ENCODE measurements at places on chromosomes 11 and 22.

GRCh38 chr11:119912229-119912628 is 183.2 kb upstream of the NECTIN1 start:
- DNase-seq = no peak
- peaks cover 42% of the 10 kb centered on the region for H3K27me3 ChIP-seq
- H3K36me3 ChIP-seq = no peaks in the 10 kb centered on the region

DNA sequence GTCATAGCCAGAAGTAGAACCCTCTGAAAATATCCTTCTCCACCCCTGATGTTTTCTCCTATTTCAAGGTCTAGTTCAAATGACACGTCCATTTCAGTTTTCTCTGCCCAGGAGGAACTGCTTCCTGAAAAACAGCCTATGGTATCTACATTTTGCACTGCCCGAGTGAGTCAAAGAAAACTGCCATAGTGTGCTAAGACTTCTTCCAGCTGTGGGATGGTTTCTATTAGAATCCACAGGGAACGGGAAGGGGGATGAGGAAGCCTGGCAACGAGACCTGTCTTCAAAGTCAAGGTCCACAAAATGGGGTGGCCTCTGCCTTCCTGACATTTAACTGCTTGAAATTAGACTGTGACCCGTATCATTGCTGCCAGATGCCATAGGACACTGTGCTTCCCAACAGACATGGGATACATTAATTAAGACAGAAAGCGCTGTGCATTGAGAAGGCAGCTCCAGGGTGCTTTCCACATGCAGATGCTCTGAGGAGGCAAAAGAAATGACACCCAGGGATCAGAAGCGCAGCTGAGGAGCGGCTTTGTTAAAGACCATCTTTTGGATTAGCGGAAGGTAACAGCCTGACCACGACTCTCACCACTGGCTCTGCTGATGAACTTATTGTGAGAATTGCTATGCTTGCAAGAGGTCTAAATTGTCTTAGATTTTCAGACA is 39.4 kb upstream of the NUP50 start:
- H3K27me3 ChIP-seq = no peaks in the 10 kb centered on the region
- no peaks in the 10 kb centered on the region for H3K36me3 ChIP-seq
- H3K4me1 ChIP-seq = peaks cover 5% of the 10 kb centered on the region
- DNase-seq = no peak
- H3K4me3 ChIP-seq = no peak overlapping the region
- no peak overlapping the region for H3K27ac ChIP-seq

GRCh38 chr22:37953062-37953436 is 352 bp downstream of the C22orf23 start:
- H3K27me3 ChIP-seq = peaks cover 9% of the 10 kb centered on the region
- H3K4me3 ChIP-seq = peak overlapping the region; percentile 90
- H3K27ac ChIP-seq = peak overlapping the region; percentile 96
- H3K36me3 ChIP-seq = peaks cover 17% of the 10 kb centered on the region

DNA sequence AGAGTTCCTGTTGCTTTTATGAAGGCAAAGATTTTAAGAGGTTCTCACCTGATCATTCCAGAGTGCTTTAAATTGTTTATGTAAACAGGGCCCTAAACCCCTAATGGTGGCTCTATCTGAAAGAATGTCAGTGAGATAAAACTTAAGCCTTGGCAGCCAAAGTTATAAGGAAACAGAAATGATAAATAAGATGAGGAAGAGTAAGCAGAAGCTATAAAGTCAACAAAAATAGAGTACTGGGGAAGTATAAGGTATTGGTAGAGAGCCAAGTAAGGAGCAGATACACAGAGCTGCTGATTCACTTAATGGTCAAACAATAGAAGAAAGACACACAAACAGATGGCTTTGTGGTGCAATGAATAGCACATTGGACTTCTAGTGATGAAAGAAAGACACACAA is 37.9 kb downstream of the TMPRSS5 start:
- H3K27ac ChIP-seq = no peak overlapping the region
- no peaks in the 10 kb centered on the region for H3K4me1 ChIP-seq
- H3K36me3 ChIP-seq = peaks cover 1% of the 10 kb centered on the region
- no peak overlapping the region for H3K4me3 ChIP-seq
- no peak for DNase-seq
- peaks cover 25% of the 10 kb centered on the region for H3K27me3 ChIP-seq

GRCh38 chr11:63805844-63806415 is 7.3 kb upstream of the SPINDOC start:
- no peaks in the 10 kb centered on the region for H3K4me1 ChIP-seq
- H3K27me3 ChIP-seq = no peaks in the 10 kb centered on the region
- H3K36me3 ChIP-seq = no peaks in the 10 kb centered on the region
- H3K27ac ChIP-seq = no peak overlapping the region

DNA sequence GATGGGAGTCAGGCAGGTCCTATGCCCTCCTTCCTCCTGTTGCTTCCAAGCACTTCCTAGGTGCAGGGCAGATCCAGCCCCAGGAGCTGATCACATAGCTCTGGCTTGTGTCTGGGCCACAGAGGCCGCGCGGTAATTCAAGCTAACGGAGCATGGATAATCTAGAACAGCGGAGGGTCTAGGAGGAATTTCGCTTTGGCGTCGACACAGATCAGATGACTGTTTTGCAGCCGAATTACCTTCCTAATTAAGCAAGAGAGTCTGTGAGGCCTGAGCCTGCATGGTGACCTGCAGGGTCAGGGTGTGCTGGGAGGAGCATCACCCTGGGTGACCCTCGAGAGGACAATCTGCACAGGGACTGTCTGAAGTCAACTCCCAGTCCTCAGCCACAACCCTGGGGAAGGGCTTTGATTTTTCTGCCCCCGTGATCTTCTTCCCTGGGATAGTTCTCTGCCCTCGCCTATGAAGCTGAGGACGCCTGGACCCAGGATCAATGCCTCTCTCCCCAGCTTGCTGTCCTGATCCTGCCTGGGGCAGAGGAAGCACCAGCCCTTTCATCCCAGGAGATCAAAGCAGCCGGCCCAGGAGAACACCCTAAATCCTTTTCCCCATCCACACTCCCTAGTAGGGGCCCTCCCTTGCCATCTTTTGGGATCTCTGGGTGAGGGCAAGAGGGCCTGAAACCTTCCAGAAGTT is 11.0 kb downstream of the NECTIN1 start:
- H3K27me3 ChIP-seq = peaks cover 26% of the 10 kb centered on the region
- H3K4me1 ChIP-seq = no peaks in the 10 kb centered on the region
- no peak overlapping the region for H3K4me3 ChIP-seq
- H3K36me3 ChIP-seq = no peaks in the 10 kb centered on the region
- DNase-seq = no peak

GRCh38 chr11:130156108-130157022 is 3.2 kb upstream of the ST14 start:
- DNase-seq = no peak
- no peaks in the 10 kb centered on the region for H3K36me3 ChIP-seq
- peaks cover 10% of the 10 kb centered on the region for H3K4me1 ChIP-seq
- H3K27me3 ChIP-seq = peaks cover 71% of the 10 kb centered on the region
- no peak overlapping the region for H3K27ac ChIP-seq

- peak overlapping the region; percentile 75 for H3K4me3 ChIP-seq
- H3K4me1 ChIP-seq = peaks cover 65% of the 10 kb centered on the region
- no peak for DNase-seq
- peaks cover 8% of the 10 kb centered on the region for H3K36me3 ChIP-seq
- peak overlapping the region; percentile 88 for H3K27ac ChIP-seq
Measured at GRCh38 chr22:47090591-47091245, 328.3 kb downstream of the TBC1D22A start.

GRCh38 chr11:78467370-78467769 is 49.8 kb upstream of the GAB2 start:
- H3K27ac ChIP-seq = no peak overlapping the region
- H3K4me3 ChIP-seq = no peak overlapping the region
- H3K4me1 ChIP-seq = peaks cover 17% of the 10 kb centered on the region

GRCh38 chr11:123218451-123218850 is 23.4 kb upstream of the CLMP start:
- peaks cover 67% of the 10 kb centered on the region for H3K27me3 ChIP-seq
- H3K27ac ChIP-seq = no peak overlapping the region
- no peak for DNase-seq
- no peaks in the 10 kb centered on the region for H3K36me3 ChIP-seq
- H3K4me1 ChIP-seq = no peaks in the 10 kb centered on the region
- H3K4me3 ChIP-seq = no peak overlapping the region

- DNase-seq = no peak
- H3K27me3 ChIP-seq = peaks cover 25% of the 10 kb centered on the region
- no peaks in the 10 kb centered on the region for H3K36me3 ChIP-seq
- H3K4me1 ChIP-seq = no peaks in the 10 kb centered on the region
Measured at GRCh38 chr22:45917146-45917545, 59.8 kb downstream of the WNT7B start.

Measured in central memory CD8-positive, alpha-beta T cell (primary cell).